ENCODE measurements at places on chromosomes 12 and 14.

DNA sequence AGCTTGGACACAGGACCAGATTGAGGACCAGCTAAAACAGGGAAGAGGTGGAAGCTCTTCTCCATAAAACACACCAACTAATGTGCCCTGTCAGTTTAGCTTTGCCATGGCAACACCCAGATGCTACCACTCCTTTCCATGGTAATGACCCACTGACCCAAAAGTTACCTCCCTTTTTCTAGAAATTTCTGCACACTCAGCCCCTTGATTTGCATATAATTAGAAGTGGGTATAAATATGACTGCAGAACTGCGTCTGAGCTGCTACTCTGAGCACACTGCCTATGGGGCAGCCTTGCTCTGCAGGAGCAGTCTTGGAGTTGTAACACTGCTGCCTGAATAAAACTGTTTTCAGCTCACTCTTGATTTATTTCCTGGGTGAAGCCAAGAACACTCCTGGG, 3.2 kb upstream of the TDG start:
- no peak for DNase-seq

- DNase-seq: no peak
These were observed 6.4 kb downstream of the BCL11B start for GRCh38 chr14:99265571-99265970.

GRCh38 chr12:71721783-71722505, 32.7 kb upstream of the RAB21 start:
- DNase-seq: no peak

DNA sequence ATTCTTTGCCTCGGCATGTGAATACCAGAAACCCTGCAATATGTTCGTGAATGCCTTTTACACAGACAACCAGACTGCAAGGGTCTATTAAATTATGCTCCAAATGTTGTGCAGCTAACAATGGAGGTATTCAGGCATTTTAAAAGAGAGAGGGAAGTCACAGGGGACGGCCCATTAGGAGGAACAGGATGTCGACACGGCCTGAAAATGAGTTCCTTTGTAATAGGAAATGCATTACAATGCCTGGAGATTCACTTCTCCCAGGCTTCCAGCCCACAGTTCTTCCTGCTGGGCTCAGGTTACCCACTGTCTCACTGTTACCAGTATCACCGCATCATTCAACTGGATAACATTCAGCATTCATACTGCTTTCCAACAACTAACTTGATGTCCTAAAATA, 2.5 kb downstream of the DUSP6 start:
- no peak for DNase-seq

DNA sequence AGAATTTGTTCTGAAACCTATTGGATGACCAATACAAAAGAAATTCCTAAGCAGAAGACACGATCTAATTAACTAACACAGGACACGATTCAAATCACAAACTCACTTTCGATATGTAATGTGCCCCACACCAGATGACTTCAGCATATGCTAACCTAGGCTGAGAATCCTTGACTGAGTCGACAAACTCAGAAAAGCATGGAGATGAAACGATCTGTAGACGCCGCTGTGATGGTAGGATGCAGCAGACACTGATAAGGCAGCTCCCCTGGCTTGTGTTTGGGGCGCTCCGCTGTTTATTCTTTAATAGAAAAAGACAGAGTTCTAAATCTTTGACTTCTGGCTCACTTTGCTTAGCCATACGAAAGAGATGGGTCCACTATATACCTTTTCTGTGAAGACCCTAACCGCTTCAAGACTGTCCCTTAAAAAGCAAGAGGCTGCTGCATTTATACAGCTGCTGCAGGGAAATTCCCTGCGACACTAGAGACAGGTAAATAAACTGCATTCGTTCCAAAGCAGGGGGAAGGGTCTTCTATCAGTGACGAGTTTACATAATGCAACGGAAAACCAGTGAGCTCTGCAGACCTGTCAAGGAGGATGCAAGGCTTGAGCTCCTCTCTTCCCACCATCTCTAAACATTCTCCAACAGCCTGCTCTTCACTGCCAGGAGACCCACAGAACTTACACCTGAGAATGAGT, 929 bp downstream of the CHD8 start:
- no peak for DNase-seq

DNA sequence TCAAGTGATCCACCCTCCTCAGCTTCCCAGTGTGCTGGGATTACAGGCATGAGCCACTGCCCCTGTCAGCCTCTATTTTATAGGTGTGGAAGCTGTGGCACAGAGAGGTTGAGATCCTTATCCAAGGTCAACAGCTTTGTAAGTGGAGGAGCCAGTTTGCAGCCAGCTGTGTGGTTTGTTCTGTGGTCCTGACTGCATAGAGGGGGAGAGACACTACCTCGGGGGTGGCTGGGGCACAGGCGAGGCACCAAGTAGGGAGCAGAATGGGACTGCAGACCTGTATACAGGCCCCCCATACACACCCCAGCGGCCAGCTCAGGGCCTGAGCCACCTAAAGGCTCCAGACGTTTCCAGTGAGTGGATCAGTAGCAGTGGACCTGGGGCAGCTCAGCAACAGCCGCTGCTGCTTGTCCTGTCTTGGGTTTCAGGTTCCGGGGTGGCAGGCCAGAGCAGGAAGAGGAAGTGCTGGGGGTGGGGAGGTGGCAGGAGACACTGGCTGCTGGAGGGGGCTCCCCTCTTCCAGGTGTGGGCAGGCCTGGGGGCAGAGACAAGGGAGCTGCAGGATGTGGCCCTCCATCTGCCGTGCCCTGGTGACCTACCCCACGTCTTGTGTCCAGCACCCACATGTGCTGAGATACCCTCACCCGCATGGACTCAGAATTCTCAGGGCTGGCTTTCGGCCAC, 11.0 kb downstream of the ORAI1 start:
- peak; percentile 45 for DNase-seq

GRCh38 chr12:108586306-108586705, 11.6 kb downstream of the TMEM119 start:
- no peak for DNase-seq

GRCh38 chr14:33897878-33898535, 52.9 kb downstream of the EGLN3 start:
- DNase-seq: no peak

DNA sequence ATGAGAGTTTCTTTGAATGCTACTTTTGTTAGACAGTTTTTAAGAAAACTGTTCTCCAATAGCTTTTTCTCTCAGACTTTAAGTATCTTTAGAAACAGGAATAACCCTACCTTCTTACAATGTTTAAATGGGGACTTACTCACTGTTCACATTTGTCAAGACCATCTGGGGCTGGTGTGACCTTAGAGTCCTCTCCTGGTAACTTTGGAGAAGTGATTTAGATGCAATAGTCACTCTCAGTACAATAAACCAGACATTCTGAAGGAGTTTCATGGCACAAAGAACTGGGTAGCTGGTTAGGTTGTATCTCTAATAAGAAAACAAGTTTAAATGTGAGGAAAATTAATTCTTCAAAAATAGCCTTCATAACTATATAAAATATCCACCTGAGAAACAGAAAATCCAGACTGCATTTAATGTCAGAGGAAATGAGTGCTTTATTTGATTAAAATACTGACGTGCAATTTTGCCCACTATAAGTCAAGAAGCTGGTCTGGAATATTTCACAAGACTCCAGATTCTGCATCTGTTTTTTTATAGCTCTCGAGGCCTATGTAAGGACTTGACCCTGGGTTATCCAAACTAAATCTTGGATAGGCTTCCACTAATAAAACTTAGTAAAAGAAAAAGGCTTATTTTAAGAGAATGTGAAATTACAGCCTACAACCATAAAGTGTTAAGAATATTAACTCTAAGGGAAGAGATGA, 108.7 kb downstream of the PTGER2 start:
- DNase-seq: no peak

GRCh38 chr14:75493592-75494087, 28.6 kb upstream of the BATF start:
- no peak for DNase-seq

DNA sequence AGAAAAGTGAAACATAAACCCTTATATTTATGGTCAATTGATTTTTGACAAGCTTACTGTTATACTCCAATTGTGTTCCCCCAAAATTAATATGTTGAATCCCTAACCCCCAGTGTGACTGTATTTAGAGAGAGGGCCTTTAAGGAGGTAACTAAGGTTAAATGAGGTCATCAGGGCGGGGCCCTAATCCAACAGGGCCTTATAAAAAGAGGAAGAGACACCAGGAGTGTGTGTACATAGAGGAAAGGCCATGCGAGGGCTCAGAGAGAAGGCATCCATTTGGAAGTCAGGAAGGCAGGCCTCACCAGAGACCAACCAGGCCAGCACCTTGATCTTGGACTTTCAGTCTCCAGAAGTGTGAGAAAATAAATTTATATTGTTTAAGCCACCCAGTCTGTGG, 6.5 kb upstream of the VTI1B start:
- DNase-seq: no peak

DNA sequence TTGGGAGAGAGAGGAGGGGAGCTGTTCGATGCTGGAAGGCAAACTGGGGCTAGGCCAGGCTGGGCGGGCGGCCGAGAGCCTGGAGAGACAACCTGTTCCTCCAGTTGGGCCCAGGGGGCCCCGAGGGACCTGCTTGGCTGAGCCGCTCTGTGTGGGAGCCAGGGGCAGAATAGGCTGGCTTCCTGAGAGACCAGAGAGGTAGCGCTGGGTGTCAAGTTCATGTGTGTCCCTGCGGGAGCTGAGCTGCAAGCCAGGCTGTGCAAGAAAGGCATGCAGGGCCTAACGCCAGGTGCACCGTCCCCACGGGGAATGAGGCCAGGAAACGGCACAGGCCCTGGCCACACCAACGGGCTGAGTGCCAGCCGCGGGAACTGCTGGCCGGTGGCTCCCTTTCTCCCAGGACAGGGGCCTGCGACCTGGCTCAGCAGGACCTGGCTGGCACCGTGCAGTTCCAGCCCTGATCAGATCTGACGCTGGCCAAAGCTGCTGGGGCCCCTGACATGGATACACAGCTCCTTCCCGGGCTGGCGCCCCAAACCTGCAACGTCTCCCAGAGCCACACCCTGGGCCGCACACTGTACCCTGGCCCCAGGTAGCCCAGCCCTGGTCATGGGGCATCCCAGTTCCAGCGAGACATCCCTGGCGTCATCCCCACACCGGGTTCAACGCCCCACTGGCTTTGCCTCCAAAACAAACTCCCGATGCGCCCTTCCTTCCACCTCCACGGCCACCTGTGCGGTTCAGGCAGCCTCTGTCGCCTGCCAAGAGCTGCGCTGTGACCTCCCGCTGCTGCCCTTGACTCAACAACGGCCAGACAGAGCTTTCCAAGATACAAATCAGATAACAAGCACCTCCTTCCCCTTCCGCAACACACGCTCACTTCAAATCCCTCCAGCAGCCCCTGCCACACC, 65.0 kb downstream of the RFLNA start:
- DNase-seq: no peak

DNA sequence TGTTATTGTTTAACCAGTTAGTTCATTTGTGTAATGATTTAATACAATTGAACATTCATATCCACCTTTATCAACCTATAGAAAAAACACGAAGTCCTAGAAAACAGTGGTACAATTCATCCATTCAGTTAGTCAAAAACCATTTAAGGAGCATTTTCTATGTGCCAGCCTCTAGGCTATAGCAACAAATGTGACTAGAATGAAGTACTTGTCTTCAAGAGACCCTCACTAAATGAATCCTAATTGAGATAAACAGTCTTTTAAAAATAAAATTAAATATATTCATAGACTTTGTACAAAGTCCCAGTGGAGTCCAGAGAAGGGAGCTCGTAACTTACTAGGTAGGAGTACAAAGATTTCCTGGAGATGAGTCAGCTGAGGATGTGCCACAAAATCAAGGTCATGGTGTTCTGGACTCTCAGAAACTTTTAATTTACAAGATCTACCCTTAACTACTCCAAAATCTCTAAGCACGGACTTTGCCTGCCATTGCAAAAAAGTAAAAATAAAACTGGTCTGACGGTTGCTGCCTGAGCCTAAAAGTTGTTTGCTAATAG, 430.7 kb upstream of the DCN start:
- DNase-seq: no peak

GRCh38 chr12:108950991-108951739, 69.7 kb downstream of the SVOP start:
- DNase-seq: peak; percentile 64

- DNase-seq: no peak
These were observed 207.1 kb downstream of the PIK3C2G start for GRCh38 chr12:18468246-18469075.
